ENCODE measurements at places on chromosomes 12 and 14. TPM values are rescaled to one million over a fixed set of nuclear protein-coding genes. Genes with fewer than 3 reads are reported as not detected.

The OR10P1 gene
- not detected for polyA plus RNA-seq

- no peak for DNase-seq
These were observed 69.2 kb downstream of the NOVA1 start for GRCh38 chr14:26528415-26529182.

GRCh38 chr12:3041558-3042164 lies 35.5 kb upstream of the TSPAN9 start:
- peak; percentile 54 for DNase-seq

DNA sequence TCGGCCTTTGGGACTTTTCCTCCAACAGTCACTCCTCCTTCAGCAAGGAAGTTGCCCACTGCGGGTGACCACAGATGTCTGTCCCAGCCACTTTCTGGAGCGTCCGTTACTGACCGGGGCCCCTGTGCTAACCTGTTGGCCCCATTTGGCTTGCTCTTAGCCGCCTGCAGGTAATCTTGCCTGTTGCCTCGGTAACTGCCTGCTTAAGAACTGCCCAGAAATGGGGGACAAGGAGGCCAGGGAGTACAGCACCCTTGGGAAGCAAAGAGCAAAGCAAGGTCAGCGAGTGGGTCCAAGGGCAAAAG lies 338.8 kb upstream of the SFSWAP start:
- no peak for DNase-seq

- DNase-seq, result no peak
These were observed 137.2 kb downstream of the AACS start for GRCh38 chr12:125202421-125202820.

GRCh38 chr14:24361326-24361725 lies 6.7 kb upstream of the NFATC4 start:
- DNase-seq, result no peak
